Left renal cortex interstitium (tissue), 4 donors: ENCODE measurements at places on chromosomes 3 and 15. TPM values are rescaled to one million over a fixed set of nuclear protein-coding genes. Genes with fewer than 3 reads are reported as not detected.

DNA sequence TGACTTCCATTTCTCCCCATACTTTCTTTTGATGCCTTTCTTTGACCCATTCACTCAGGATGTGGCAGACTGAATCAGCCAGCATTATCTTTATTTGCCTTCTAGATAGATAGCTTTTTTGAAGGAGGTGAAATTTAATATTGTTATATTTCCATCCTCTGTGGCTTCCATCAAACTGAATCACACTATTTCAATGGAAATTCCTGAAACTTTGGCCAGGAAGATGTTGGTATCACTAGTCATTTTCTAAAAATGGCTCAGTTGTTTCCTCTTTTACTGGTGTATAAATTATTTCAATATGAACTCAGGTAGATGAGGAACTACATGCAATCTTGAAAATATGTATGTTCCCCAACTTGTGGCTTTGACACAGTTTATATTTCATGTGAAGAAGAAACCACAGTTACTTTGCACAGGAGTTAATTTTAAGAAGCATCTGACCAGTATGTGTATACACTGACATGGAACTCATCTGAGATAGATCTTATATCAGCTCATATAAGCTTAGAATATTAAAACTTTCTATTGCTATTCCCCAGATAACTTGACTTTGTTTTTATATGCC is 248.3 kb downstream of the CGGBP1 start:
- DNase-seq, result no peak

DNA sequence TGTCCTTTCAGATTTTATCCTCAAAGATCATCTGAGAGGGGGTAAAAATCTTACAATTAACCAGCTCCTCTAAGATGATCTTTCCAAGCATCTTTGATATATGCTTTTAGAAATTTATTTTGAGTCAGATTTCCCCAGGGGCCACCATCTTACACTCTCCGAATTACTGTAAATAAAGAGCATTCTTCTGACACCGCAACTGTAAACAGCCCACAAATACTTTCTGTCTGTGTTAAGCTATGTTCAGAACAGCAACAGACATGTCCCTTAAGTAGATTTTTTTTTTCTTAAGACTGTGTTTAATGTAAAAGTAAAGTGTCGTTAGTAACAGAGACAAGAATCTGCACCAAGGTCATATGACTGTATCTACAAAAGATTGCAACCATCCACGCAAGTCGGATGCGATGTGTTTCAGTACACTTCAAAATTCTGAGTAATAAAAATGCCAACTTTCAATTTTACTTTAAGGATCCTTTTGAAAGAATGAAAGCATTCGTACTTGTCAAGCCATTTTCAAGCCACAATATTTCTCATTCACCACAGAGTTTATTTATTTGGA is 159.0 kb upstream of the KCNH8 start:
- no peak for DNase-seq

DNA sequence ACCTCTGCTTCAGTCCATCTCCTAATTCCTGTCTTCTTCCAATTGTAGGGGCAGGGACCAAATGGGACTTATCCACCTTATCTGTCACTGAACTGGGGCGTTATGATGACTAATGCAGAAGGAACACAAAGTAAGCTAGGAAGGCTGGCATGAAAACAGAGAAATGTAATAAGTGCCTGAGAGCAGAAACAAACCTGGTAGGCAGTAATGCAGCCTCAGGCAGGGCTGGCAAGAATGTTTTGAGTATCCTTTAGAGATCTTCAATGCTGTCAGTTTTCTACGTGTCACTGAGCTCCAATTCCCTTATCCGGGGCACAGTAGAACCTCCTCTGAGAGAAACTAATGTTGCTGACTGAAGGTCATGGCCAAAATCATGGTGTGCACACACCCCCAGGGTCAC is 246.2 kb upstream of the TBL1XR1 start:
- DNase-seq, result no peak

The MAGI1 gene
- 26.5 TPM for polyA plus RNA-seq

The GOLGA6L4 gene
- polyA plus RNA-seq, result 25.2 TPM

The NEK10 gene
- 1.7 TPM for polyA plus RNA-seq

The LMAN1L gene
- not detected for polyA plus RNA-seq

The GAP43 gene
- 0.73 TPM for polyA plus RNA-seq

The C3orf85 gene
- polyA plus RNA-seq, result 14.4 TPM
